H1 (cell line): ENCODE measurements at places on chromosomes 1 and 21. TPM values are rescaled to one million over a fixed set of nuclear protein-coding genes. Genes with fewer than 3 reads are reported as not detected.

DNA sequence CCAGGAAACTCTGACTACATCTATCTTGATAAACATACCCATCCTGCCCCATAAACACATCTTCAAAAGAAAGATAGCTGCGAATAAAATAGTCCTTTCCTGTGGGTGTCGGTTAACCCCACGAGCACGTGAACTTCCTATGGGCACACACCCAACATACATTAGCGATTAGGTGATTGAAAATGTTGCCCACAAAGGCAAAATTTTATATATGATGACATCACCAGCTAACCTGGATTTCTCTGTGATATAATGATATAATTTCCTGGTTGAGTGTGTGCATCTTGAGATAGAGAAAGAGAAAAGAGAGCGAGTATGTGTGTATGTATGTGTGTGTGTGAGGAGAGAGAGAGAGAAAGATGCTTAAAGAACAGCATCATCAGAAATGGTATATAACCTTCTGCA, 296.1 kb downstream of the PTPRC start:
- DNase-seq, result no peak

DNA sequence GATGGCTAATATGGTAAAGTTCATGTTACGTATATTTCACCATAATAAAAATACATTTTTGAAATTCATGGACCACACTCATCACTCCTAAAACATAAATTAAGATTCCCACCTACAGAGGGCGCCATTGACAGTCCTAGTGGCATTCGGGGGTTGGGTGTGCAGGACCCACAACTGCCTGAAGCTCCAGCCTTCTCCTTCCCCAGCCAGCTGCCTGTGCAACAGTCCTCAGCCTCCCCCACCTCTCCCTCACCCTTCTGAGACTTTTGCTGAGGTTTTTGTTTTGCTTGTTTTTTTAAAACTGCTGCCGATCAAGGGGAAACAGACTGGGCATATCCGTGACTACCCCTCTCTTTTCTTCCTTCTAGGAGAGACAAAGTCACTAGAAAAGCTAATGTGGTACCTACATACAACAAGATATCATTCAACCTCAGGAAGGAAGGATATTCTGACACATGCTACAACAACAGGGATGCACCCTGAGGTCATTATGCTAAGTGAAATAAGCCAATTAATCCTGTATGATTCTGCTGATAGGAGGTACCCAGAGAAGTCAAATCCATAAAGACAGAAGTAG, 9.2 kb upstream of the EVA1C start:
- DNase-seq, result no peak

MROH7 gene
- 0.20 and 0.27 TPM in 2 replicates for polyA plus RNA-seq

PRAMEF12 gene
- not detected in 2 replicates for polyA plus RNA-seq

DNA sequence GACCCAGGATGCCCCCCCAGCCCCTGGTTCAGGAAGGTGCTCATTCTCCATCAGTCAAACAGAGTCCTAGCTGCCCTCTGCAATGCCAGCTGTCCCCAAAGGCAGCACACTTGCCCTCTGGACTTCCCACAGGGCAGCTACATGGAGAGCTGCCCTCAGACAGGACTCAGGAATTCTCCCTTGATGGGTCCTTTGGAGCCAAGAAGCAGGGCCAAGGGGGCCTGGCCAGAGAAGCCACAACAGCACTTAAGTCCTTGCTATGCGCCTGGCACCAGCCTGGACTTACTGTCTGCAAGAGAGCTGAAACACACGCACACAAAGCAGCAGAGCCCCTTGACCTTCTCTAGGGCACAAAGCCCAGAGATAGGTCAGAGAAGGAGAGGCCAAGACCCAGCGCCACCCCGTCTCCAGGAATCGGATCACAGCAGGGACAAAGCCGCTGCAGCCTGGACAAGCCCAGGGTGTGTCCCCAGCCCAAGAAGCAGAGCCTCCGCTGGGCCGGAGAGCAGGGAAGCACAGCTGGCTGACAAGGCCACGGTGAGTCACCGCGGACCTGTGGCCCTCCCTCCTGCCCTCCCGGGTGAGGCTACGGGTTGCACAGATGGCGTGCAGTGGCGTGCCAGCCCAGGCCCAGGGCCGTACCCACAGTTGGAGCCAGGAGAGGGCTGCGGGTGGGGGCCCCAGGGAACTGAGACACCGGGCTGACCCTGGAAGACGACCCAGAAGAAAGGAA, 1.7 kb downstream of the WNT9A start:
- DNase-seq, result no peak

- DNase-seq, result no peak
Observed at GRCh38 chr1:25544819-25545218, 1.4 kb downstream of the LDLRAP1 start.

DNA sequence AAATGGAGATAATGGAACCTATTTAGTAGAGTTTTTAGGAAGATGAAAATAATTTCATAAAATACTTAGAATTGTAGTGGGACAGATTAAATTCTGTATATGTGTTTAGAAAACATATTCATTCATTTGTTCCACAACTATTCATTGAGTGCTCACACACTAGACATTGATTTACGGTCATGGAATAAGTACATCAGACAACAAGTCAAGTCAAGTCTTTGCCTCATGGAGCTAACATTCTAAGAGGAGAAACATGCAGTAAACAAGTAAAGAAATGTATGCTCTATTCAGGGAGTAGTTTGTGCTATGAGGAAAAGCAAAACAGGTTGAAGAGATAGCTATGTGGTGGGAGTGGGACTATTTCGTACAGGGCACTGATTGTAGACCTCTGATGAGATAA, 9.0 kb downstream of the BTBD19 start:
- DNase-seq, result no peak

DNA sequence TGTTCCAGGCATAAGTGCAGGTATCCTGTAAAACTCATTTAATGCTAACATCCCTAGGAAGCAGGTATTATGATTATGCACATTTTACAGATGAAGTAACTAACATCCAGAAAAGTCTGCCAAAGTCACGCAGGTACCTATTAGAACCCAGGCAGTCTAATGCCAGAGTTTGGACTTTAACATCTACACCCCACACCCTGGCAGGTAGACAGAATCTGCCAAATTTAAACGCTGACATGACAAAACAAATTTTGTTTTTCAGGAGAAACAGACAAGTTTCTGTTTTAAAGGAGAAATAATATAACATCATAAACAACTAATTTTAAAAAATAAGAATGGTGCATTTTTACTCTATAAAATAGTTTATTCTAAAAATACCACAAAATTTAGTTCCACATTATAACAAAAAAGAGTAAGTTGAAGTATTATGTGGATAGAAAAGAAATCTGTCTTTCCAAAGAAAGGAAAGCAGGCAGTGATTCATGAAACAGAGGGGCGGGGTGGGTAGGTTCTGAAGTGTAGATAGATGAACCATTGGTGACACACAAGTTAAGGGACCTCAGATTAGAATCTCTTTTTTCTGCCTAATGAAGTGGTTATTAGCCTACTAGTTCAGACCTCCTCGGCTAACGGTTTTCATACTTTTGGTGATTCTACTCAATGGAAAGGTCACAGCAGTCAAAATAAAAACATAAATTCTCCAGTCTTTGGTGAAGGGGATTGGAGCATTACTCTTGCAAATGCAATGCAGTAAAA, 1.7 kb downstream of the ASPM start:
- no peak for DNase-seq

DNA sequence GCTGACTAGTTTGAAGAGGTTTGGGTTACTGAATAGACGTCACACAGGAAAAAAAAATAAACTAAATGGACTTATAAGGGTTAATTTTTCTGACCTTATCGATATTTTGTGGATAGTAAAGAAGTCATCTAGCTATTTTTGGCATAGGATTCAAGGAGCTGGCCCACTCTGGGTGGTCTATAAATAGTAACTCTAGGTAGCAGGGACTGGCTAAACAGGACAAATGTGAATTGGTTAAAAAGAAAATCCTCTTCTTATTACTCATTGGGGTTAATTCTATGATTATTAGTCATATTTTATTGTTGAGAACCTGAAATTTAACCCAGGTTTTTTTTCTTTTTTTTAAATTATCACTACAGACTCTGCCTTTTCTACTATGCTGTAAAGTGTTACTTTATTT, 61.7 kb downstream of the ATF6 start:
- no peak for DNase-seq

GRCh38 chr1:25658791-25659431, 42.3 kb downstream of the MAN1C1 start:
- no peak for DNase-seq

ORC1 gene
- 32.4 and 36.9 TPM in 2 replicates for polyA plus RNA-seq

- DNase-seq, result peak; percentile 33
Observed at GRCh38 chr1:30315185-30315960, 408.0 kb downstream of the MATN1 start.

DNA sequence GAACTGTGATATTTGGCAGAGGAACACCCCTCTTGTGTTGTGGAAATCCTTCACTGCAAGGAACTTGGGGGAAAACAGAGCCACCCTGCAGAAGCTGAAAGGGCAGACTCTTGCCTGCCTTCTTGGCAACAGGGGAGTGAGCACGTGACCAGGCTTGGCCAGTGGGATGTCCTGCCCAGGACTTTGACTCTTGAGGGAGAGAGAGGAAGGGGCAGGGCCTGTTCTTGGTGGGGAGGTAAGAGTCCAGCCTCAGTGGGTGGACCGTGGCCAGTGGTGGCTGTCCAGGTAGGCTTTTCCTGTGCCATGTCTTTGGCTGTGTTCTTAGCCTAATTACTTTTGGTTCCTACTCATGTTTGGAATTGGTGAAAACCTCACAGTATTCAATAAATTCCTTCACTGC, 8.6 kb upstream of the AK2 start:
- DNase-seq, result no peak

LRRC39 gene
- polyA plus RNA-seq, result 0.09 and 0.33 TPM in 2 replicates

WNT3A gene
- 0.08 and 0.13 TPM in 2 replicates for polyA plus RNA-seq

GRCh38 chr1:17246971-17247370, 1.9 kb upstream of the PADI3 start:
- no peak for DNase-seq

DNA sequence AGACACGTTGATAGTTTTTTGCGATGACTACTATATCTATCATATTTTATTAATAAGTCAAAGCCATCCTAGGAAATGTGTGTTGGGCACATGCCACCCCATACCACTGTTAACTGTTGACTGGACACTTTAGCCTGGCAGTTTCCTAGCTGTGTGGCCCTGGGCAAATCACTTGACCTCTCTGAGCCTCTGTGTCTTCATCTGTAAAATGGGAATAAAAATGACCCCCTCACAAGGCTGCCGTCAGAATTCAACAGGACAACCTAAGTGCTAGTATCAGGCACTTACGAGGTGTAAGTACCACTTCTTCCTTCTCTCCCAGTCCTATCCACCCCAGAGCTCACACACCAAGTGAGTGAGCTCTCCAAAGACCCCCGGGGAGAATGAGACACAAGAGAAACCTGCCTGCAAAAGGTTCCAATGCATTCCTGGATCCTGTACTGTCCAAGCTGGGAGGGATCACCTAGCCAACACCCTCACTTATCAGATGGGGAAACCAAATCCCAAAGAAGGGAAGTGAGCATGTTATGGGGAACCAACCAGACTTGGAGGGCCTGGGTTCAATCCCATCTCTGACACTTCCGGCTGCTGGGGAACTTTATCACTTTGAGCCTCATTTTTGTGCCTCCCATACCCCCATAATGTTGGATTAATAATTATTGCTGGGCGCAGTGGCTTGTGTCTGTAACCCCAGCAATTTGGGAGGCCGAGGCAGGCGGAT, 24.9 kb downstream of the HSPG2 start:
- no peak for DNase-seq

DNA sequence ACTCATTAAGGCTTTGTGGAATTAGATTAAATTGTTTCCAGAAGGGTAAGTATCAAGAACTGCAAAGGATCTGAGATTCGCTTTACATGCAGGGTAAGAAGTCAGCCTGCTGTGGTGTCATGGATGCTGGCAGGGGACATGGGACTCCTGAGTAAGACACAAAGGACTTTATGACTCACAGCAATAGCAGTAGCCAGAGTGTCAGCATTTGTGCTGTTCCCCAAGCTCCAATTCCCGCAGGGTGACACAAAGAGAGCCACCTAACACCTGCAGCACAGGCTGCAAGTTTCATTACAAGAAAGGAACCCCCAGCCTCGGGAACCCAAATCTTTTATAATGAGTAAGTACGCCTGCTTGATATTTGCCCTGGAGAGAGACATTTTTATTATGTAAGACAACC, 298.1 kb upstream of the POU3F1 start:
- no peak for DNase-seq

GRCh38 chr1:186421446-186421845, 39.5 kb downstream of the PDC start:
- DNase-seq, result no peak

DNA sequence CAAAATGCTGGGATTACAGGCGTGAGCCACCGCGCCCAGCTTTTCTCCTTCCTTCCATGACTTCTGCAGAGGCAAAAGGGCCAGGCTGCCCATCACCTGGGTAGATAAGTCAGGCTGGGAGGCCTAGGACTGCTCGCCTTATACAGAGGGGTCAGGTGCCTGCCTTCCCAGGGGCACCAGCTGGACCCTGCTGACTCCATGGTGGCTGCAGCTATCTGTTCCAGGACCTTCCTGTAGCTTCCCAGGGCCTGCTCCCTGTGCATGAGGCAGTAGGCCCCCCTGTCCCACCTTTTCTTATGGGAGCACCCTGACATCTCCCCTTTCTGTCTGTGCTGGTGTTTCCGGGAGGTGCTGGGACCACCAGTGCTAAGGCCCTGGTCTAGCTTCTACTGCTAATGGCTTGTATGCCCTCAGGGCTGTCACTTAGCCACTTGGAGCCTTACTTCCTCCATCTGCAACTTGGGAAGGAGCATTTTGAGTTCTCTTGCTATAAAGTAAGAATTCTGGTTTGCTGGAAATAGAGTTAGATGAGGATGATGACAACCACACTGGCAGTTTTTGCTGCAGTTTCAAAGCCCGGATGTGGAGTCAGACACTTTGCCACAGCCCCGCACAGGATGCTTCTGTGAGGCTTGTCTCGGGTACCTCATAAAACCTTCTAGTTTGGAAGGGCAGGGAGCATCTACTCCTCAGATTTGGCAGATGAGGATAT, 14.4 kb downstream of the SOX13 start:
- DNase-seq, result no peak

CACNA1S gene
- polyA plus RNA-seq, result 0.06 and 0.08 TPM in 2 replicates

DNA sequence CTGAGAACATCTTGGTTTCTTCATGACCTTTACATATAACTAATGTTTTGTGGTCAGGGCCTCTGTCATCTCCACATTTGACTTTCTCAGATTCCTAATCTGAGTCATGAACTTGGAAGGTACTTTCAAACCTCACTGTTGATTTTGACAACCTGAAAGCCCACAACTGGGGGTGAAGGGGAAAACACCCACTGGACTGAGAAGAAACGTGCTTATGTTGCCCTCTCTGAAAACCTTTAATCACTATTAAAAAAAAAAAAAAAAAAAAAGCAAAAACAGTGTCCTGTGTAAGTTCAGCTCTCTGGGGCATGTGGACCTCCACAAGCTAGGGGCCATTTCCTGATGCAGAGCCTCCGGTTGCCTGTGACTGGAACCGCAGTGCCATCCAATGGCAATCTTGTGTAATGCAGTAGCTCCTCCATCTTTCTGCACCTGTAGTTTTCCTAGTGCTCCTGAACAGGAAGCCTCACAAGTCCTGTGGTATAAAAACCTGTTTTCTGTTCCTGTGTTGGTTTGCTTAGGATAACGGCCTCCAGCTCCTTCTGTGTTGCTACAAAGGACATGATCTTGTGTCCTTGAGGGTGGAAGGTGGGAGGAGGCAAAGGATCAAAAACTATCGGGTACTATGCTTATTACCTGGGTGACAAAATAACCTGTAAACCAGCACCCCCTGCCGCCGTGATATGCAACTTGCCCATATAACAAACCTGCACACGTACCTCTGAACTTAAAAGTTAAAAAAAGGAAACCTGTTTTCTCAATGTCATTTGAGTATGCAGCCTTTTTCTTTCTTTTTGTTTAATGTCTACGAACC, 124.5 kb downstream of the ZNF648 start:
- DNase-seq, result peak; percentile 84

KRTAP6-3 gene
- not detected in 2 replicates for polyA plus RNA-seq

UBXN10 gene
- polyA plus RNA-seq, result 0.50 and 0.68 TPM in 2 replicates

C4BPA gene
- not detected in 2 replicates for polyA plus RNA-seq

- no peak for DNase-seq
Observed at GRCh38 chr21:24939291-24939690, 668.0 kb downstream of the MRPL39 start.

PGLYRP4 gene
- not detected in 2 replicates for polyA plus RNA-seq
